Large intestine (tissue), 12 donors: ENCODE measurements at places on chromosomes 2 and 18.

DNA sequence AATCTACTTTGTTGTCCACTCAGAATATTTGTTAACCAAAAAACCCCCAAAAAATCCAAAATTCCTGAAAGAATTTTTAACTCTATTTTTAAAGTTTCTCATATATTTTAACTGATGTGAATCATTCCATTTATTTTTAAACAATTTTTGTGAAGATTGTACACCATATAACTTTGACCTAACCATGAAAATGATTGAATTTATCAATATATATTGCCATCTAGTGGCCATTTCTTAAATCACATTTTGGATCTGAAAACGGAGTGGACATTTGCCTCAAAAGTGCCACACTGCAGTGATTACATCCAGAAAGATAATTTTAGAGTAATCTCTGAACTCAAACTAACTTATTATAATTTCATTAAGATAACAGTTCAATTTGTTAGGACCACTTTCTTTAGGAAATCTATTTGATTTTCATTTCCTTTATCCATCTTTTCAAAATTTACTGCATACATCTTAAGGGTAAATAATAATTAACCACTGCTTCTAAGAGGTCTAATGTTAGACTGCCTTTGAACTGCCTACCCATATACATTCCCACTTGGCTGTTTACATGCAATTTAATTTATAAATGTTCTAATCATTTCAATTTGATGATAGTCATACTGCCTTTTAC, 71.1 kb downstream of the DSC3 start:
- no peak for DNase-seq

DNA sequence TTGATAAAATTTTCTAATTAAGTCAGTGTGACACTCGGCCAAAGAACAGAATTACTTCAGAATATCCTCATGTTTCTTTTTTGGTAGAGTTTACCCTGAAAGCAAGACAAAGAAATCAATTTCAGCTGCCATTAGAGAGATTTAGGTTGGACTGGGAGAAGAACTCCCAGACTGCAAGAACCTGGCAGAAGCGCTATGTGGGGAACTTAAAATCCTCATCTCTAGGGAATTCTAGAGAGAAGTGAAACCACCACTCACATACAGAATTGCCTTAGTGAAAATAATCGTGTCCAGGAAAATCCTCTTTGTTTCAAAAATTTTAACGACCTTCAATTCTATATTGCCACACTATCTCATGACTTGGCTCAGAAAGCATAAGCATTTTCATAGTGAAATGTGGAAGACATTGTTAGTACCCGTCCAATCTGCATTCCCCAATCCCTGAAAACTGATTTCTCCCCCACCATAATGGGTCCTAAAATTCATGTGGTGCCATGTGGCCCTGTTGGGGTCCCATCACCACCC, 297.3 kb upstream of the MEIS1 start:
- no peak for DNase-seq

- peak; percentile 6 for DNase-seq
Measured at GRCh38 chr2:154375579-154375931, 322.9 kb upstream of the KCNJ3 start.

GRCh38 chr2:132374551-132374950, 42.1 kb upstream of the GPR39 start:
- DNase-seq = no peak

DNA sequence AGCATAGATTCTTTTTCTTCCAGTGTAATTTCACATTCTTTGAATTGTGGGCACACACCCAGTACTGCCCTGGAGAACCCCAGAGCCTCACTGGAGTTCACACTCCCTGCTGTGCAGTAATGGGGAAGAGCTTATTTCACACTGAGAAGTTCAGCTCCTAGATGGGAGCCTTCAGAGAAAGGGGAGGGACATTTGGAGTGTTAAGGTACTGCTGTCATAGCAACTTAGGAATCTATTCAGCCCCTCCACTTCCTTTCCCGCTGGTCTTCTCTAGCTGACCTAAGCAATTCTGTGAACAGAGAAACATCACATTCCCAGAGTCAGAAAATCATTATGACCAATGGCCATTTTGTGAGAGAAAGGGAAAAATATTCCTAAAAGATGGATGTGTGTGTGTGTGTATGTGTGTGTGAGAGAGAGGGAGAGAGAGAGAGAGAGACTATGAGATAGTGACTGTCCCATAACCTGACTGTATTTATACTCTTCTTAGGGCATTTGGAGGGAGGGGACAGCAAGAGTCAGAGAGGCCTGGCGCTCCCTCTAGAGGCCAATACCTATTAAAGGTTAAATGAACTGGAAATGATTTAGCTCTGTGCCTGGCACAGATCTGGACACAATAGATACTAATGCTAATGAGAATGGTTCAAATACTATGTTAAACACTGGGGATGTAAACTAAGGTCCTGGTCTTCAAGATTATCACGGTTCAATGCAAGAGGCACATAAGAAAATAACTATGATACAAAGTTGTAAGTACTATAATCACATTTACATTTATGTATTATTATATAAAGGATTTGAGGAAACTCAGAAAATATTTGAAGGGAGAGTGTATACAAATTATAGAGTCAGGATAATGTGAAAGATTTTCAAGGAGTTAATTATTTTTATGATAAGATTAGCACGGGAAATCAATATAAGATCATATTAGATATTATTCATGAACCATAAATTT, 41.5 kb upstream of the RPE start:
- DNase-seq = peak; percentile 27

DNA sequence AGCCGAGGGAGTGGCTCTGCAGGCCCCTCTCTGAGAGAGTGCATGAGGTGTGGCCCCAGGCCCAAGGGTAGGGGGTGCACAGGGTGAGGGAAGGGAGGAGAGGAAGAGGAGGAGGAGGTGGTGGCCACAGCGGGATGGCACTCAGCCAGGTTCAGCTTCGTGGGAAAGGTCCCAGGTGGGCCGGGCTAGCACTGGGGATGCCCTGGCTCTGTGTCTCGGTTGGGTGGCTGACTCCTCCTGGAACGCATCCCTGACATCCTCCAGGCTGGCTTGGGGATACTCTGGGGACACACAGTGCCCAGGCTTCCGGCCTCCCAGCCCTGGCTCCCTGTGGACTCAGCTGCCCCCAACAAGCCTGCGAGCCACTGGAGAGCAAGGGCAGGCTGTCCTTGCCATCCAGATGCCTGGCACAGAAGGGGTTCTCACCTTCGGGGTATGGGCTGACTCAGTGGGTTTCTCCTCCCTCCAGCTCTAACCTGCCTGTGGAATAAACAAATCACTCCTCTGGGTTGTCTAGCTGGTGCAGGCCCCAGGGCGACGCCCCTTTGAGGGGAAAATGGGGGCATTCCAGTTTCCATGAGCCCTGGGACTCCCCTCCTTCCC, 582 bp upstream of the ZAP70 start:
- no peak for DNase-seq

- no peak for DNase-seq
Measured at GRCh38 chr2:26811261-26811660, 25.4 kb downstream of the CENPA start.

GRCh38 chr2:29847886-29848285, 73.5 kb downstream of the ALK start:
- no peak for DNase-seq

DNA sequence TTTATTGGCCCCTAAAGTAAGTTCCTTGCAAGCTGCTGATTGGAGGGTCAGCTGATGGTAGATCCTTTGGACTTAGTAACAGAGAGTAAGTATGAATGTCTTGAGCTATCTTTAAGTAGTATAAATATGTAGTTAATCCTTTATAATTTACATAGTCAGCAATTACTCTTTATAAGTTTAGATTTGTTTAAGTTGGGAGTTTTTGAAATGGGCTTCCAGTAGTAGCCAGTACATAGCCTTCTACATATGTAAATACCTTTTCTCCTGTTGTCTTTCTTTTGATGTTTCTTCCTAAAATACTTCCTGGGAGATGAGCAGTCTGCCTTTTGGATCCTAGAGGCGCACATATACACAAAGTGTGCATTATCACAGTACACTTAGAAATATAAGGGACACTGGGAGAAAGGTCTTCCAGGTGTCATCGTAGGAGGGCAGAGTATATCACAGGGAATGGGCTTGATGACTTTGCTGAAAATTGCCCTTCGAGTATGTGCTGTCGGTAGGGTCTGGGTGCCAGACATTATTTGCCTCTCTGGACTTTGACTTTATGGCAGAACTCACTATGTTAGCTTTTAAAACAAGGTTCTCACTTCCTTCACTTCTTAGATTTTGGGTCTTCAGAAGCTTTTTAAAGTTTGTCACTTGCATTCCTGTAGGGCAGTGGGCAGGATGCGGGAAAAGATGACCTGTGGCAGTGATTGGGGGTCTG, 21.6 kb downstream of the TTLL4 start:
- no peak for DNase-seq
